Naive thymus-derived CD4-positive, alpha-beta T cell (primary cell): ENCODE measurements at places on chromosomes 11 and 22. TPM values are rescaled to one million over a fixed set of nuclear protein-coding genes. Genes with fewer than 3 reads are reported as not detected.

MUC2 gene
- polyA plus RNA-seq: not detected

PRR33 gene
- polyA plus RNA-seq: 0.17 TPM

DNA sequence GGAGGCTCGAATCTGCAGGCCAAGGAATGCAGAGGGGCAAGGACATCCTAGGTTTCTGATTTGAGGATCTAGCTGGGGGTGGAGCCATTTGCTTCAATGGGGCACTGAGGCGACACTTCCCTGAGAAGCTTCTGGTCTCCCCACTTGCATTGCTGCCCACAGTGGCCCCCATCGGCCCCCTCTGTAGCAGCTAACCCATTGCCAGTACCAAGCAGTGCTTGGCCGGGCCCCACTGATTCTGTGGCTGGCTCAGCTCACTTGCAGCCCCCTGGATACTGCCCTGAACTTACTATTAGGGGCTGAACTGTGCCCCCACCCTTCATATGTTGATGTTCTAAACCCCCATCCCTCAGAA lies 42.9 kb upstream of the SHISAL1 start:
- no peak for DNase-seq
- no peak overlapping the region for H3K27ac ChIP-seq
- H3K4me1 ChIP-seq: no peaks in the 10 kb centered on the region
- no peak overlapping the region for H3K4me3 ChIP-seq
- H3K36me3 ChIP-seq: no peaks in the 10 kb centered on the region
- no peaks in the 10 kb centered on the region for H3K27me3 ChIP-seq

DNA sequence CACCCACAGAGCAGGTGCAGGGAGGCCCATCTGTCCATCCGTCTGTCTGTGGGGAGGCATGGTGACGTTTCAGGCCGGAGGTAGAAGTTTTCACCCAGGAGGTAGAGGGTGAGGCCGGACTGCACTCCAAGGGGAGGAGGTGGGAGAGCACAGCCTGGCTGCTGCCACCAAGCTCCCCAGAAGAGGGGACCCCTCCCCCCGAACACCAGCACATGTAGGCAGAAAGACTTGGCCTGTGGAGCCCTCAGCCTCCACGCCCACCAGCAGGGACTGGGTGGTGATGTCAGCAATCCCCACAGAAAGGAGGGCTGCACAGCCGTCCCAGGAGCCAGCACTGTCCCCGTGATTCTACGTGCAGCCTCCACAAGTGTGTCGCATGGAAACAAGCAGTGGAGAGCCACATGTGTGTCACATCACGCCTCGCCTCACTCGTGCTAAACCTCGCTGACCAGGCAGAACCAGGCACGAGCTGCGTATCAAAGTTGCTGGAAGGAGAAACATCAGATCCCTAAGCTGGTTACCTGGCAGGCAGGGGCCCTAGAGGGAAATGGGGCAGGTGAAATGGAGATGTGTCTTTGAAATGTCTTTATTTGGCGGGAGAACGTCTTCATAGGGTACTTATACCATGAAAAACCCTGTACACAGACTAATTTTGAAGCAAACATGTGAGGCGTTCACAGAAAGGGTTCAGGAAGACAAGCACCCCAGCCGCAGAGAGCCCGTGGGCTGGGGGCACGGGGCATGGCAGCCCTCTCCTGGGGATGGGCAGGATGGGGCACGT lies 49.1 kb downstream of the CDKN1C start:
- H3K4me3 ChIP-seq: no peak overlapping the region
- H3K27me3 ChIP-seq: no peaks in the 10 kb centered on the region
- no peak overlapping the region for H3K27ac ChIP-seq
- DNase-seq: no peak
- H3K4me1 ChIP-seq: no peaks in the 10 kb centered on the region
- no peaks in the 10 kb centered on the region for H3K36me3 ChIP-seq

DNA sequence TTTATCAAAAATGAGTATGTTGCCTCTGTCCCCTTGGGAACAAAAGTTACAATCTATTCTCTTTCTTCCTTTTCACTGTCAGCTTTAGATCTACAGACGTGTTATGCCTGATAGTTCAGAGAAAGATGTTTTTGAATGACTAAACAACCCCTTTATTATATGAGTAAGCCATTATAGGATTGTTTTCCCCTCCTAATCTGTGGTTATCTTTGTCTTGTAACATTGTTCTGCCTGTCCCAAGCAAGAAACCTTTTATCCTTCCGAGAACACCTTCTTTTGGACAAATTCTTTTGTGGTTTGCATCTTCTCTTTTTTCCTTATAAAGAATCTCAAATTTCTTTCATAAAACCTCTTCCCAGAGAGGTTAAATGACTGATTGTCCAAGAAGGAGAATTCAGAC lies 208.4 kb downstream of the DDX10 start:
- no peak overlapping the region for H3K4me3 ChIP-seq
- H3K36me3 ChIP-seq: no peaks in the 10 kb centered on the region
- H3K27ac ChIP-seq: no peak overlapping the region
- DNase-seq: no peak
- no peaks in the 10 kb centered on the region for H3K4me1 ChIP-seq

GRCh38 chr11:116641561-116642045 lies 131.2 kb downstream of the BUD13 start:
- DNase-seq: no peak
- no peaks in the 10 kb centered on the region for H3K4me1 ChIP-seq

DNA sequence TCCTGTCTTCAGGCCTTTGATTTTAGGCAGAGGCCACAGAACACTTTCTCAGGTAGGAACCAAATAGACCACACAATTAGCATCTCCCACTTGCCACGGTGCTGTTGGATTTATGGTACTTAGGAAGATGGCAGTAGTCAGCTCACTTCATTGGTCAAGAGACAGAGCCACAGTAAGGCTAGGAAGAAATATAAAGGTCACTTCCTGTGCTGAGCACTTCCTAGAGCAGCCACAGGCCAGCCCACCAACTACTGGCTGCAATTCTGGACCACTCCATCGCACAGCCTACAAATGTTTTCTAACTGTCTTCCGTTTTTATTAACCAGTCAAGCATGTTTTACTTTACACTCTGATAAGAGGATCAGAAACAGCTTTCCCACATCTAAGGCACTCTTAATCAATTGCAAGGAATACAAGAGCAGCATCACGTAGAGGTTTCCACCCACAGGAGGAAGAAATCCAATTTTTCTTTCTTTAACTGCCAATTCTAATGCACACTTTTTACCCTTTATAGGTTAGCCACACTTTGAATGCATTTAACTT lies 54.7 kb downstream of the ABTB2 start:
- no peak overlapping the region for H3K4me3 ChIP-seq
- H3K4me1 ChIP-seq: no peaks in the 10 kb centered on the region
- no peak overlapping the region for H3K27ac ChIP-seq

- H3K27ac ChIP-seq: no peak overlapping the region
- no peak for DNase-seq
- H3K27me3 ChIP-seq: no peaks in the 10 kb centered on the region
- peaks cover 3% of the 10 kb centered on the region for H3K4me1 ChIP-seq
Measured at GRCh38 chr11:35344681-35345574, 74.4 kb downstream of the SLC1A2 start.
